ENCODE measurements at places on chromosomes 12 and 14. TPM values are rescaled to one million over a fixed set of nuclear protein-coding genes. Genes with fewer than 3 reads are reported as not detected.

CATSPERB gene
- total RNA-seq = 2.7 TPM

TBC1D30 gene
- total RNA-seq = 0.12 TPM

LBHD2 gene
- not detected for total RNA-seq

MANSC4 gene
- not detected for total RNA-seq

DNA sequence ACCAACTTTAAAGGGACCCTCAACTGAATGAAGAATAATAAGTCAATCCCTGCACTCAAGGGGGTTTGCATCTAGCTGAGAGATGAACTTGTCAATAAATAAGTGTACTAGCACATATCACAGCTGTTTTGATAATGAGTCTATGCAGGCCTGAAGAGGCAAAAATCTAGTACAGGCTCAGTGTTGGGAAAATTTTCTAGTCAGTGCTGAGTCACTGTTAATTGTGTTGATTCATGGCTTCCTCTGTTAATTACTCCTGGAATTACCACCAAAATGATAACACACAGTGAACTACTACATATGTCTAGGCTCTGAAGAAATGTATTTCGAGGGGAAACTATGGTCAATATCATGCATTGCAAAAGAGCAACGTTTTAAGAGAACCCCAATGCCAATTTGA is 18.9 kb downstream of the SNRPF start:
- no peaks in the 10 kb centered on the region for H3K27me3 ChIP-seq
- H3K36me3 ChIP-seq = peaks cover 3% of the 10 kb centered on the region
- DNase-seq = no peak
- H3K4me3 ChIP-seq = no peak overlapping the region

GRCh38 chr14:34069854-34070582 is 119.1 kb upstream of the EGLN3 start:
- no peak for DNase-seq
- no peak overlapping the region for H3K27ac ChIP-seq
- H3K27me3 ChIP-seq = no peaks in the 10 kb centered on the region
- H3K36me3 ChIP-seq = no peaks in the 10 kb centered on the region

GRCh38 chr14:72577521-72577920 is 316.4 kb downstream of the DPF3 start:
- DNase-seq = no peak
- H3K36me3 ChIP-seq = no peaks in the 10 kb centered on the region
- peaks cover 8% of the 10 kb centered on the region for H3K27me3 ChIP-seq
- H3K4me3 ChIP-seq = no peak overlapping the region

- H3K27ac ChIP-seq = peak overlapping the region; percentile 83
- H3K4me3 ChIP-seq = peak overlapping the region; percentile 77
- peaks cover 35% of the 10 kb centered on the region for H3K4me1 ChIP-seq
- H3K27me3 ChIP-seq = no peaks in the 10 kb centered on the region
Measured at GRCh38 chr14:73491256-73492042, 716 bp downstream of the RIOX1 start.

GRCh38 chr12:15631007-15631715 is 158.0 kb downstream of the EPS8 start:
- no peaks in the 10 kb centered on the region for H3K4me1 ChIP-seq
- H3K27me3 ChIP-seq = peaks cover 1% of the 10 kb centered on the region
- H3K4me3 ChIP-seq = no peak overlapping the region

DNA sequence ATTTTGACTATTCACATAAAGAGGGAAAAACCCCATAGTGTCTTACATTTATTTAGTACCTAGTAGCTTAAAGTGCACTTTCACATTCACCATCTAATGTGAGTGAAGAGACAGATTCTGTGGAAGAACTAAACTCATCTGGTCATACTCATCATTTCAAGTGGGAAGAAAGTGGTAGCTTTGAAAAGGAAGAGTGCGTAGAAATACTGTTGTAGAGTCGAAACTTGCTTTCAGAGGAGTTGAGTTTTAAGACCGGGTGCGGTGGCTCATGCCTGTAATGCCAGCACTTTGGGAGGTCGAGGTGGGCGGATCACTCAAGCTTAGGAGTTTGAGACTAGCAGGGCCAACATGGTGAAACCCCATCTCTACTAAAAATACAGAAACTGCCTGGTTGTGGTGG is 222.2 kb downstream of the ERC1 start:
- no peak overlapping the region for H3K4me3 ChIP-seq
- no peak overlapping the region for H3K27ac ChIP-seq
- no peak for DNase-seq

- H3K36me3 ChIP-seq = no peaks in the 10 kb centered on the region
- no peaks in the 10 kb centered on the region for H3K27me3 ChIP-seq
- no peak overlapping the region for H3K27ac ChIP-seq
- H3K4me1 ChIP-seq = no peaks in the 10 kb centered on the region
Measured at GRCh38 chr14:83764656-83765599, 1765.0 kb upstream of the FLRT2 start.

- H3K27ac ChIP-seq = no peak overlapping the region
- no peaks in the 10 kb centered on the region for H3K27me3 ChIP-seq
- no peaks in the 10 kb centered on the region for H3K4me1 ChIP-seq
- no peak overlapping the region for H3K4me3 ChIP-seq
- no peak for DNase-seq
Measured at GRCh38 chr12:49885663-49886461, 17.8 kb downstream of the FAIM2 start.

DNA sequence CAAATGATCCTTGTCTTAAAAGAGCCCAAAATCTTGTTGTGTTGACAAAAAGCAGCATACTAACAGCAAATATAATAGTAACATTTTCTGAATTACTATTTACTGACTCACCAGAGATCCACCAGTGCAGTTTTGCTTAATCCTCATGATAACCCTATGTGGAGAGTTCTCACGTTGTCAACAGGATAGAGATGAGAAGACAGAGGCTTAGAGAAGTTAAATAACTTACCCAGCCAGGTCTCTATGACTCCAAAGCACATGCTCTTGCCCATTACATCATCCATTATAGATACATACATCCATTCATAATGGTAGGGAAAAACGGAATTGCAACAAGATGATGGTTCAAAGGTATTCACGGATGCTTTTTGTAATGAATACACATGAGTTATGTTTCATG is 111.9 kb downstream of the PAX9 start:
- no peak for DNase-seq
- no peaks in the 10 kb centered on the region for H3K36me3 ChIP-seq
- no peak overlapping the region for H3K4me3 ChIP-seq
- no peaks in the 10 kb centered on the region for H3K27me3 ChIP-seq

GRCh38 chr14:59214702-59215302 is 26.3 kb downstream of the DAAM1 start:
- no peak overlapping the region for H3K4me3 ChIP-seq
- no peaks in the 10 kb centered on the region for H3K4me1 ChIP-seq
- H3K27me3 ChIP-seq = no peaks in the 10 kb centered on the region
- H3K36me3 ChIP-seq = no peaks in the 10 kb centered on the region
- no peak overlapping the region for H3K27ac ChIP-seq
- DNase-seq = no peak

GRCh38 chr14:51419685-51420084 is 179.6 kb downstream of the TMX1 start:
- peak overlapping the region; percentile 70 for H3K27ac ChIP-seq
- H3K36me3 ChIP-seq = no peaks in the 10 kb centered on the region
- H3K4me1 ChIP-seq = no peaks in the 10 kb centered on the region
- H3K4me3 ChIP-seq = no peak overlapping the region

- DNase-seq = no peak
- no peaks in the 10 kb centered on the region for H3K4me1 ChIP-seq
- no peak overlapping the region for H3K4me3 ChIP-seq
Measured at GRCh38 chr14:87869619-87870583, 123.1 kb downstream of the GALC start.

GRCh38 chr12:105083551-105084105 is 630 bp downstream of the ALDH1L2 start:
- no peaks in the 10 kb centered on the region for H3K36me3 ChIP-seq
- peaks cover 6% of the 10 kb centered on the region for H3K4me1 ChIP-seq
- H3K27ac ChIP-seq = no peak overlapping the region
- H3K27me3 ChIP-seq = peaks cover 27% of the 10 kb centered on the region
- H3K4me3 ChIP-seq = no peak overlapping the region

- no peaks in the 10 kb centered on the region for H3K27me3 ChIP-seq
- no peak overlapping the region for H3K27ac ChIP-seq
- H3K4me1 ChIP-seq = peaks cover 4% of the 10 kb centered on the region
- no peaks in the 10 kb centered on the region for H3K36me3 ChIP-seq
Measured at GRCh38 chr12:93130366-93131054, 201.4 kb upstream of the EEA1 start.
